ENCODE measurements at places on chromosomes 12 and 14.

DNA sequence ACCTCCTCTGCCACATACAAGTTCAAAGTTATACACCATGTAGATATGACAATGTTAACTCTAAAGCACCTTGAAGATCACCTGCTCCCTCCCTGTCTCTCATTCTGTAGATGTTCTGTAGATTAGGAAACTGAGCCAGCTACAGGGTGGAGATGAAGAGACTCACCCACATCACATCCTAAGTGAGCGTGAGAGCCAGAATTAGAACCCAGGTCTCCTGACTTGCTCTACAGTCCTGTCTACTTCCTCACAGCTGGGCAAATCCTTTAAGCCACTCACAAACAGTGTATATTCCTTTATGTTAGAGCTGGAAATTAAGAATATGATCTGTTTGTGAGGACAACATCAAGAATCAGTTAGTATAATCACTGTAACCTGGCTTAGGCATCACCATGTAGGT, 1.8 kb downstream of the APPL2 start:
- no peak for DNase-seq

DNA sequence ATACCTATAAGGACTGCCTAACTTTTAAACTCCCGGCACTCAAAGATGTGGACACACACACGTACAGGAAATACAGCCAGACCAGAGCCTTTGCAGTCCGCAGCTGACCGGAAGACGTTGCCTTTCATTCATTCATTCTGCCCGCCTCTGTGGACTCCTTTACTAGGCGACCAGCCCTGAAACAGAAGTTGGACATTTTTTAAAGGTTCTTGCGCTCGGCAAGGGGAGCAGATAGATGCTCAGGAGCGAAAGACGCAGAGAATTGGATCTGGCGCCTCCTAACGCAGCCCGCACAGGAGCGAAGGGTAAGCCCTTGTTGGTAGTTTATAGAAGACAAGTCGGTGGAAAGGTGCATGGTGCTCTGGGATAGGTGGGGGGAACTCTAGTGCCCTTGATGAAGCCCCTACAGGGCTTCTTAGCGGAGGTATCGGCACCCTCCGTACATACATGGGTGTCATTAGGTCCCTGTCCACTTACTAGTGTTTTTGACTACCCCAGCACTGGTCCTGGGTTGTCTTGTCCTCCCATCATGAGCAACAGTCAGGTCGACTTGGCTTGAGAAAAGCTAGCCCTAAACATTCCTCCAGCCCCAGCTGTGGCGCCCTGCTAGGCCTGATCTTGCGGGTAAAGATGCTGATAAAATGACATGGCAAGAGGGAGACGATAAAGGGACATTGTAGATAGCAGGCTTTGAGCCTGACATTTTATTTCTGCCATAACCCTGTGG, at the start of gene KDM2B:
Gene KDM2B (minus strand): TSS at position 65 of the 727 bp plus-strand sequence. CDS start 112 bp downstream, outside the sequence.
- DNase-seq = no peak

DNA sequence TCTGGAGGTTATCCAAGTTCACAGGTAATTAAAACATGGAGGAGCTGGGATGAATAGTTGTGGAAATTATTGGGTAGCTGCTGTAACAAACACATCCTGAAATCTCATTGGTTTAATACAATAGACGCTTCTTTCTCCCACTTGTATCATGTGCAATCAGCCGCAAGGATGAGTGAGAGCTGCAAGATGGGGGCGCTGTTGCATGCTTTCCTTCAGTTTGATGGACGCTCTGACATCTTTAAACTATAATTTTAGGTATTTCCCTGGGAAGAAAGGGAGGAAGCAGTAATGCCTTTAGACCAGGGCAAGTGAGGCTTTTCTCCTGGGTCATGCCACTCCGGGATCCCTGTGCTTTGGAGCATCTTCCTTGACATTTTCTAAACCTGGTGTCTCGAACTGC, 178.7 kb downstream of the PAWR start:
- no peak for DNase-seq

- no peak for DNase-seq
Measured at GRCh38 chr12:2332947-2333346, 280.2 kb downstream of the CACNA1C start.

DNA sequence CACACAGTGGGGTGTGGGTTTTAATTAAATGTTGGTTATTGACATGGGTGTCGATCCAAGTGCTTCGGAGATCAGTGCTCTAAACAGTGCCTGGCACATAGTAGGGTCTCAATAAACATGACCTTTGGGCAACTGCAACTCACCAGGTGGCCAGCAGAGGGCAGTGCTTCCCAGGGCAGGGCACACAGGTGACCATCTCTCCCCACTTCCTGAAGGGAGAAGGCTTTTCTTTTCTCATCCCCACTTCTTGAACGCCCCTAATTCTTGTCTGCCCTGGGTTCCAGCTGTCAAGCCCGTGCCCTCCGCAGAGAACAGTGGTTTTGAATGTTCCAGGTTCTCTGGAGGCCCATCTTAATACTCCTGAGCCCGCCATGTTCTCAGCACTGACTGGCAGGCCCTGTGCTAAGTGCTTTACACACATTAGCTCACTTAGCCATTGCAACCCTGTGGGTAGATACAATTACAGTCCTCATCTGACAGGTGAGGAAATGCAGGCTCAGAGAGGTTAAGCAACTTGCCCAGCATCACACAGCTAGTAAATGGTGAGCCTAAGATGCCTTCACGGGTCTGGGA, 16.3 kb downstream of the RAPGEF3 start:
- peak; percentile 61 for DNase-seq
